ENCODE measurements at places on chromosomes 3 and 15.

- DNase-seq, result no peak
These were observed 7.3 kb upstream of the TRPM1 start for GRCh38 chr15:31108836-31109235.

DNA sequence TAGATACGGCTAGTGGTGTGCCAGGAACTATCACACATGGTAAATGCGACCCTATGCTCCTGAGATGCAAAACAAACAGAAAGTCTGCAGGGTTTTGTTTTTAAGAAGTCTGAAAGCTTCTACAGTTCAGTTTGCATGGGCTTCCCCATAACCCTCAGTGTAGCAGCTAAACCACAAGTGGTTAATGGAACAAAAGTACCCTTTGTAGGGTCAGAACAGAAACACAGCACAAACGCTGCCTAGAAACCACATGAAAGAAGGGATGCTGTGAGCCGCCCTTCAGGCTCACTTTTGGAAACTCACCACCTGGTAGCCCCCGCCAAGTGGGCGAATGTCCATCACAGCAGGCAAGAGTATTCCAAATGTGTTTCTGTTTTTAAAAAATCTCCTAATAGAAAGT is 46.2 kb downstream of the CTDSPL start:
- DNase-seq, result no peak

DNA sequence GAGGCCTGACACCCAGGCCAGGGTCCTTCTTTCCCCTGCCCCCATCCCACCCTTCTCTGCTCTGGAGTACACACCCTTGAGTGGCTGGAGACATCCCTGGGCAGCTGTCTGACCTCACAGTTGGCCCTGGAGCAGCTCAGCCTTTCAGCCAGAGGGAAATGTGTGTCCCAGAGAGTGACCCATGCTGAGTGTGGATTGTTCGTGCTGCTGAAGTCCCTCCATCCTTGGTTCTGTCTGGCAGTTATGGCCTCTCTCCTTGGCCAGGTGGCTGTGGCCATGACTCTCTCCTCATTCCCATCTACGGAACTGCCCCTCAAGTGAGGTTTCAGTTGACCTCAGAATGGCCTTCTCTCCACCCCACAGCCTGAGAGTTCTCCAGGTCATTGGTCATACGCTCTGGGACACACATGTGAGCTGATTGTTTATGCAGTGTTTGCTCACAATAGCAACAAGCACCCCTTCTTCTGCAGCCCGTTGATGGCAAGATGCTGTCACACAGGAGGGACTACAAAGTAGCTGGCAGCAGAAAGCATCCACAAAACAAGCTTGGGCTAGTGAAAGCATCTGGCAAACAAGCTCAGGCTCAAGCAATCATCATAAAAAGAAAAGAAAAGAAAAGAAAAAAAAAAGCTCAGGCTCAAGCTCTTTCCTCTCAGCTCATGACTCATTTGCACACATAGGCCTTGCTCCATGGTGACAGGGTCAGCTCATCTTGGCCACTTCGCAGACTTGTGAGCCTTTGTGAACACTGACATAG is 55.3 kb upstream of the ITGA11 start:
- no peak for DNase-seq

GRCh38 chr15:33587773-33588172 is 277.0 kb downstream of the RYR3 start:
- no peak for DNase-seq

DNA sequence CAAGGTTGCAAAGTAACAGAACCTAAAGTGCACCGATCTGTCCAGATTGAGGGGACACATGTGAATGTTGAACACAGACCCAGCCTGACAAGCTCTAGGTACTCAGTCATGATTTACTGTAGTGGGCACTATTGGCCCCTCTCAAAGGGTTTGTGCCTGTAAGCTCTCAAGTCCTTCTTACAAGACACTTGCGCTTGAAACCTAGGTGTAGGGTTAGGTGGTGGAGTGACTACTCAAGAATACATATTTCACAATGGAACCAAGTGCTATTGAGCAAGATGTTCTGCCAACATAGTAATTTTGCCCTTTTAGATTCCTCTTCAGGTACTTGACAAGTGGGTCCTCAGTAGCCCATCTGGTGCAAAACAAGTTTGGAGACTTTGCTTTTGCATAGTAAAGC is 169.9 kb downstream of the AKAP13 start:
- DNase-seq, result no peak

DNA sequence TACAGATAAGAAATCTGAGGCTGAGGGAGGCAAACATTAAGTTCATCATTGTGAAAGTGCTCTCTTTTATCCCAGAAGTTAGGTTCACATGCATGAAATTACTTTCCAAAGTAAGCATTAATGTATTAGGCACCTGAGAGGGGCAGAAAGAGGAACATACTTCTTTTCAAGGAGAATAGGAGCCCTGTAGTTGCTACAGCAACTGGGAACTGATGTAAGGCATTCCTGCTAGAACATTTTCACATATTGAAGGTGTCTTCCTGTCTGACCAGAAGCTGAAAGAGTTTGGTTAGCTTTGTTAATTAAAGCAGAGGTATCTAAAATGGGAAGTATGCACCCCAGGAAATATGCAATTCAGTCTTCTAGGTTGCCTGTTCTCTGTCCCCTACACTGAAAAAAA is 65.5 kb upstream of the ZBTB20 start:
- no peak for DNase-seq

DNA sequence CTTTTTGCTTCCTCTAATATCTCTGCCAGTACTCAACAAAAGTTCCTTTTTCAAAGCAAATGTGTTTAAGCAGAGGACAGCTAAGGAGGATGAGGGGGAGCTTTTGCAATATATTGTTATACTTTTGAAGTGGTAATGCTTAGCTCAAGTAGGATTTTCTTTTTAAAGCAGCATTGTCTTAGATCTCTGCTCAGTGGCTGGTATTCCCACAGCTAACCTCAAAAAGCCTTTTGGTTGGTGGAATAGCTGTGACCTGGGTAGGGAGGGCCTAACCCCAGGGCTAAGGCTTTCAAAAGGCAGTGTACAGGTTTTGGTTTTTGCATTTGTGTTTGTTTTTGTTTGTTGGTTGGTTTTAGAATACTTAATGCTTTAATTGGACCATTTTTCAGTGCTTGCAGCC is 76.1 kb downstream of the UBP1 start:
- DNase-seq, result no peak

- DNase-seq, result no peak
These were observed 70.7 kb upstream of the VEPH1 start for GRCh38 chr3:157573780-157574378.

DNA sequence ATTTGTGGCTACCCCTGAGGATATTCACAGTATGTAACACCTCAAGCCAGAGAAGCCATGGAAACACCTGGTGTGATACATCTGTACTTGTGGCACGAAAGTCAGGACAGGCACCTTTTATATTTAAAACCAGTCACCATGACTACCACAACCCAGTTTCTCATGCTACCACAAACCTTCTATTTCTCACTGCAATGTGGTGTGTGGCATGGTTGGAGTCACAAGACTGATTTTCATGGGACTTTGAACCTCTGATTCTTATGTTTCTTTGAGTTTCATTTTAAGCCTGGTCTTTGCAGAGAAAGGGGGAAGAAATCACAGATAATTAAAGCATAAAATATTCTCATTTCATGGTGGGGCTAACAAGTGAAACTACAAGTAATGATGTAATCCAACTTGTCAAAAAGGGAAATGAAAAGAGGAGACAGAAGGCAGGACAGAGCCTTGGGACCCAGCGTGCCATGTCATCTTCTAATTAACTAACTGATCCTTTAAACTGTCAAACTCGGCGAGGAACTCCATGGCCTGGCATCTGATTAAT is 175.9 kb downstream of the PDZRN3 start:
- DNase-seq, result no peak

DNA sequence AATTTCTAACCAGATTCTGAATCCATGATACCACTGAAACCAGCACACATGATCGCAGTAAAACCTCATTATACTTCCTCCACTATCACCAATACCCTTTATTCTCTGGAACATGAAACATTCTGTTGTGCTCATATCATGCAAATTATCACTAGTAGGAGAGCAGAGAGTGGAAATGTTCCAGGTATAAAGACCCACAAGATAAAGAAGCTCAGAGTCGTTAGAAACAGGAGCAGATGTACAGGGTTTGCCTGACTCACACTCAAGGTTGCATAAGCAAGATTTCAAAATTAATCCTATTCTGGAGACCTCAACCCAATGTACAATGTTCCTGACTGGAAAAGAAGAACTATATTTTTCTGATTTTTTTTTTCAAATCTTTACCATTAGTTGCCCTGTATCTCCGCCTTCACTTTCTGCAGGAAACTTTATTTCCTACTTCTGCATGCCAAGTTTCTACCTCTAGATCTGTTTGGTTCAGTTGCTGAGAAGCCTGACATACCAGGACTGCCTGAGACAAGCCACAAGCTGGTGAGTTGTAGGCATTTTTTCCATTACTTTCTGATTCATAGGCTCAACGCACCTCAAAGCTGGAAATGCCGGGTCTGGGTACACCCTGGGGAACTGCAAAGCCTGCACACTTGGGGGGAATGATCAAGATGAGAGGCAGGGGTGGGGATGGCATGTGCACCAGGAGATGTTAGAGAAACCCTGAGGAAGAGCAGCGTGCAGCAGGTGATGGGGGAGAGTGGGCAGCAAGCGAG is at the start of gene CCR2:
Gene CCR2, plus strand, starts transcription at position 465 of the 764 bp plus-strand sequence. CDS start 3,417 bp downstream, outside the sequence.
- DNase-seq, result no peak

- no peak for DNase-seq
These were observed 86.7 kb upstream of the ANKRD34C start for GRCh38 chr15:79195802-79196201.

DNA sequence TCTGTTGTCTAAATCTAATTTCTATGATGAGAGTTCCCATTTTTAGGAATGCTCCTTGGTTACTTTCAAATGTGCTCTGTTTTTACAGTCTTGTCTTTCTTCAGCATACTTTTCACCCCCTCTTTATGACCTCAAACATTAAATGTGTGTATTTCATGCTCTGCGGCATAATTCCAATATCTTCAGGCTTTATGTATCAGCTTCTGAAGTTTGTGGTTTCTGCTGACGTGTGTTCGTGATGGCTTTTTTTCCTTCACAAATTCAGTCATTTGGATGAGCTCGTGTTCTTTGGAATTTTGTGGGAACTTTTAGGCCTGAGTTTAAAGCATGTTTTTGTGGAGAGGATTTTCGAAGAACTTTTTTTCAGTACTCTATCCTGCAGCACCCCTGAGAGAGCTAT is 97.7 kb upstream of the CHRNA7 start:
- DNase-seq, result no peak

DNA sequence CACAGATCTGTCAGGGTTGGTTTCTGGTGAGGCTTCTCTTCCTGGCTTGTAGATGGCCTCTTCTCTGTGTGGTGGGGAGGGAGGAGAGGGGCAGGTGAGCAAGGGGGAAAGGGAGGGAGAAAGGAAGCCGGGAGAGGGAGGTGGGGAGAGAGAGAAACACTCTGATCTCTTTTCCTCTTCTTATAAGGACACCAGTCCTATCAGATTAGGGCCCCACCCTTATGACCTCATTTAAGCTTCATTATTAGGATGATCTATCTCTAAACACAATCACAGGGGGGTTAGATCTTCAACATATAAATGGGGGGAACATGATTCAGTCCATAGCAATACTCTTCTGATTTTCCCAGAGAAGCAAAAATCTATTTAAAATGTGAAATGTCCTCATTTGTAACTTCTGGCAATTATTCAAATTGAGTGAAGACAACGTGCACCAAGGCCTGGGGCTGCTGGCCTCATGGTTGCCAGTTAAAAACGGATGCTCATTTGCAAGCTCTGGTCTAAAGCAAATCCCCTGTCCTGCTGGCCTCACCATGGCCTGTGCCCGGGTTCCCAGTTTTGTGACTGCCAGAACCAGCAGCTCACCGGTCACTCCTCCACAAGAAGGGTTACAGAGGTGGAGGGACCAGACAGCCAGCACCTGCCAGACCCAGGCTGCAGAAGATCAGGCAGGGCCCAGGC is 8.3 kb downstream of the POMGNT2 start:
- DNase-seq, result no peak

GRCh38 chr3:185649414-185649813 is 63.3 kb downstream of the SENP2 start:
- no peak for DNase-seq

GRCh38 chr3:49271047-49271446 is 6.0 kb downstream of the C3orf62 start:
- no peak for DNase-seq

DNA sequence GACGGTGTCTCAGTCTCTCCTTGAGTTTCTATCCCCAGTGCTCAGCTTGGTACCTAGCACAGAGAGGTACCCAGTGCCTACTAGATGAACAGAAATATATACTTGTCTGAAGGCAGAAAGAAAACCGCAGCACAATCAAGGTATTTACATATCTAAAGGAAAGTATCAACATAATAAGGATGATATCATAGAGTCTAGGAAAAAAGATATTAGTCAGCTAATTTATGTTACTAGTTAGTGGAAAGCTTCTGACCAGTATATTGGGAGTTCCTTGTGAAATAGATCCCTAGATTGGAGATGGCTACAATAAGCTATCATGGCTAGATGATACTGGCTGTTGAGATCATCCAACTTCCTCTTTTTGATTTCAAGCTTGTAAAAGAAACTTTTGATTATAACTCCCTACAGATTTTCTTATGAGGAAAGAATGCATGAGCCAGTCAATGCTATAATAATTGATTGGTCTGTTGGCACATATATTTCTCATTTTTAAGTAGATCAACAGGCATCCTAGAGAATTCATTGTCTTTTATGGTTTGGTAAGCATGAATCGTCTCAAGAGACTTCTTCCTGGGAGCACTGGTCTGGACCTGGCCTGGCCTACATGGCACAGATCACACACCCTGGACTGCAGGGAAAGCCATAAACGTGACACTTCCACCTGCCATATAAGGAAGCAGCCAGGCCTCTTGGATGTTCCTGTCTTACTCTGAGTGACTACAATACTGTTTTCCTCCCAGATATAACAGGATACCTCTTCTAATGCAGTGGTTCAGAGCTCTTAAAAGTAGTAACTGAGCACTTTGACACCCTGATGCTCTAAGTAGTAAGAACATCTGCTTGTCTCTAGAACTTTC is 60.7 kb downstream of the IMPG2 start:
- no peak for DNase-seq

- no peak for DNase-seq
These were observed 50.9 kb upstream of the HACD2 start for GRCh38 chr3:123635717-123636116.

GRCh38 chr15:61500951-61501620 is 272.0 kb upstream of the RORA start:
- DNase-seq, result no peak

All from right renal pelvis (tissue), 4 donors.